ENCODE measurements at places on chromosomes 1 and 21.

- DNase-seq, result no peak
Measured at GRCh38 chr1:3598522-3599285, 12.6 kb downstream of the MEGF6 start.

- DNase-seq, result no peak
Measured at GRCh38 chr1:171226747-171227370, 21.4 kb upstream of the FMO1 start.

GRCh38 chr1:166875734-166876539 is at the start of gene TADA1:
TADA1 (minus strand) TSS chr1:166876264; CDS start chr1:166876233, 31 bp downstream.
- DNase-seq, result peak; percentile 96

DNA sequence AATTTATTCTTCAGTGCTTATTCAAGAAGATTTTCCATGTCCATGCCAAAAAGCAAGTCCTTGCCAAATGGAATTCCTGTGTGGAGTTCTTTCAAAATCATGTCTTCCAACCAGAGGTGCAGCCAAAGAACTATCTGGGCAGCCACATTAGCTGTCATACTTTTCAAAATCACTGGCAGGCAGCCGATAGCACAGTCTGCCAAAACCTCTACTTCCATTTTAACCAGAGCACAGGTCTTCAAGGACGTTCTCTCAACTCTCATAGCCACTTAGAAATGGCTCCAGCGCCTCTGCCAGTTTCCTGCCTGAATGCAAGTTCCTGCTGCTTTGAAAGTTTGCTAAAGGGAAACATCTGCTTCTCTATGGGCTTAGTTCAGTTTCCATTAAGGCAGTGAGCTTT is 975.7 kb upstream of the ADGRL4 start:
- no peak for DNase-seq

GRCh38 chr1:180550241-180550640 is 8.5 kb upstream of the OVAAL start:
- no peak for DNase-seq

DNA sequence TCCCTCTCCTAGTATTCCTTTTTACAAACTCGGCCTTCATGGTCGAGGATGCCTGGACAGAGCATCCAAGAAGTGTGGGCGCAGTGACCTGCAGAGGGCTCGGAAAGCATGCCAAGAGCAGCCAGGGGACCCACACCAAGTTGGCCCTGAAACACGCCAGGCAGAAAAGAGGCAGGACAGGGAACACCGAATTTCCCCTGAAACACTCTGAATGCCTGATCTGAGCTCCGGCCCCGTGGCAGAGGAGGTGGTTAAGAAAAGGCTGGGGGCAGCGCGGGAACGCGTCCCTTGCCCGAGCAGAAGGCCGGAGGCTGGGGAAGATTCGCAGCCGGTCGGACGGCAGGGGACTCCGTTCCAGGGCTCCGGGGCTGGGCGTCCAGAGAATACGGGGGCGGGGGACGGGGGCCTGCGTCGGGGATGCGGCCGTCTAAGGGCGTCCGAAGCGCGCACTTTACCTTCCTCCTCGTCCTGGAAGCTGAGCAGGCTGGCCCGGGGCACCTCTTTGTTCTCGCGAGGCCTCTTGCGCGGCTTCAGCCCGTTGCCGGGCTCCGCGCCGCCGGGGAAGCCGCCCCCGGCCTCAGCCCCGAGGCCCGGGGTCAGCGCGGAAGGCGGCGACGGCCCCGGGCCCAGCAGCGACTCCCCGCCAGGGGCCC is 558 bp downstream of the PAXBP1 start:
- no peak for DNase-seq

GRCh38 chr1:70542856-70543255 is 131.8 kb downstream of the CTH start:
- no peak for DNase-seq

- DNase-seq, result no peak
Measured at GRCh38 chr1:119588621-119589020, 59.4 kb downstream of the ZNF697 start.

- DNase-seq, result no peak
Measured at GRCh38 chr1:11725616-11726015, 10.3 kb upstream of the AGTRAP start.

DNA sequence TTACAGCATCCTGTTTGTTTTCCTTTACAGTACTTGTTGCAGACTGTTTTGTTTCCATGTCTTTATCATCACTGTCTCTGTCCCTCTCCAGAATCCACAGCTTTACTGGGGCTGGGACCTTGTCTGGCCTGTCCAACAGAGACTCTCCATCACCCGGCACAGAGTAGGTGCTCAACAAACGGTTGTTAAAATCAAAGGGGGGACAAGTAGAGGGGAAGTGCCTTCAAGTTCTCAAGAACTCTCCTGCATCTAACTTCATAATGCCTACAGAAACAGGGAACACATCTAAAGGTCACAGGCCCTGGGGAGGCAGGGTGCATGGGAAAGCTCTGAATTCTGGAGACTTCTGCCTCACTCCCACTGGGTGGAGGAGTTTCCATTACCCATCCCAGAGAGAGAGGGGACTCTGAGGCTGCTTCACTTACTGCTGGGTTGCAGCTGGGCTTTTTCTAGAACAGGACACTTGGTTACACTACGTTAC is 2.3 kb upstream of the ECE1 start:
- no peak for DNase-seq

DNA sequence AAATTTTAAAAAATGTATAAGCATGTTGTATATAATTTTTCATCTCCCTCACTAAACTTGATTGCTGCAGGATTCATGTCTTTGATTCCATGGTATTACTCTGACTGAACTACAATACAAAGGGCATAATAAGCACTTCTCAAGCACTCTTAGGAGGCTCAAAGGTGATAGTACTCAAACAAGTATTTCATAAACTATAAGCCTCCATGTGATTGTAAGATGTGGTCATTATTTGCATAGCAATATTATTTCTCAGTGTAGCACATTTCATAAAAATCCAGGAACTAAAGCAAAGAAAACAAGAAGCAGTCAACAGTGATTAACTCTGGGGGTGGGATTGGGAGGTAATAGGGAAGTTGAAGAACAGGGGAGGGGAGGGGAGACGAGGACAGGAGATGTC is 106.2 kb upstream of the DPT start:
- DNase-seq, result no peak

- no peak for DNase-seq
Measured at GRCh38 chr1:56357927-56358690, 221.3 kb downstream of the PLPP3 start.

DNA sequence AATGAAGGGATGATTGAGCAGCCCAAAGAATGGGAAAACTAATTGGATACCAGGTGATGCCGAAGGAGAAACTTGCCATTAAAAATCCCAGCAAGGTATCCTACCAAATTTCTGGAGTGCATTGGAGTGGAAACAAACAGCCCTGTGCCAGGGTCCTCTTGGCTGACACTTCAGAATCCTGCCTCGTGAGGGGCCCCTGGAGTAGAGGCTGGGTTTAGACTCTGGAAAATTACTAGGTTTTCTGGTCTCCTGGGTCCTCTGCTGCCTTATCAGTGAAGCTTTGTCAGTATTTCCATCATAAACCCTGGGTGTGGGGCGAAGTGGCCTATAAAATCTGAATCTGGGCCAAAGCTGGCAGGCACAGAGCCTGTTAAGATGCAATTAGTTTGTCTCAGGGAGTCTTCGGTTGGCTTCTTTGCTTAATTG is 289.2 kb upstream of the USP24 start:
- no peak for DNase-seq

- DNase-seq, result no peak
Measured at GRCh38 chr1:179599623-179600249, 8.1 kb downstream of the TDRD5 start.

GRCh38 chr1:207072233-207072632 is 16.4 kb upstream of the C4BPB start:
- no peak for DNase-seq

DNA sequence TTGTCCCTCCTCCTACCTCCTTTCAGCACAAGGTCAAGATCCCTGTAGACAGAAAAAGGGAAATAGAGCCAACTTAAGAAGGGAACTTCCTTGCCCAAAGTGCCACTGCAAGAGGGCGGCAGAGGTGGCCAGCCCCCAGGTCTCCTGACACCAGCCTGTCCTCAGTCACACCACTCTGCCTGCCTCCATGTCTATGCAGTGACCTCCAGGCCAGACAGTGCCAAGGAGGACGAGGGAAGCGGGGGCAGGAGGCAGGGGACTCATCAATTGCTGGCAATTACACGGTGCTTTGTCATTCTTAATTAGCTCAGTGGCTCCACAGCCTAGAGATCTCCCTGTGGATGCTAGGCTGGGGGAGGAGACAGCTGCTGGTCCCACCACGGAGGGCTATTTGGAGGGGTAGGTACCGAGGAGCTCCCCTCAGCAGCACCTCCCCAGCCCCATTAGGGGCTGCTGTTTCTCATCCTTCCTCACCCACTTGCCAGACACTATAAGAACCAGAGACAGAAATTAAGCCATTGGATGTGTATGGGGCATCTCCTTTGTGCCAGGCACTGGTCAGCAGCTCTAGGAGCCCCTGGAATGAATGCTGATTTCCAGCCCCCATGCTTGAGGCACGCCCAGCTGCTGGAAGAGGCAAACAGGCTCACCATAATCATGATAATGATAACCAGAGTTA is 6.1 kb upstream of the LDLRAP1 start:
- no peak for DNase-seq

DNA sequence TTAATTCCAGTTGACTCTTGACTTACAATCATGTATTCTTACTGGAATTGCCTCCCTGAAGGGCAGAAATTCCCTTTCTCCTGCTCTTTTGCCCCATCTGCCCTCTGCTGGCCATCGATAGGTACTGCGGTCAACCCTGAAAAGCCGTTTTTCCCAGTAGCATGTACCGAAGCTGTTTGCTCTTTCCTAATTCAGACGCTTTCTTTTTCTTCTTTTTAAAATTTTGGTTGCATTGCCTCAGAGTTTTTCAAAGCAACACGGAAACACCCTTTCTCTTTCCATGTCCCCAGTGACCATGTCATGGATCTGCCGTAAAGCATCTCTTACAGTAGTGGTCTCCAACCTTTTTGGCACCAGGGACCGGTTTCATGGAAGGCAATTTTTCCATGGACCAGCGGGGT is 164.2 kb upstream of the C1orf21 start:
- peak; percentile 20 for DNase-seq

DNA sequence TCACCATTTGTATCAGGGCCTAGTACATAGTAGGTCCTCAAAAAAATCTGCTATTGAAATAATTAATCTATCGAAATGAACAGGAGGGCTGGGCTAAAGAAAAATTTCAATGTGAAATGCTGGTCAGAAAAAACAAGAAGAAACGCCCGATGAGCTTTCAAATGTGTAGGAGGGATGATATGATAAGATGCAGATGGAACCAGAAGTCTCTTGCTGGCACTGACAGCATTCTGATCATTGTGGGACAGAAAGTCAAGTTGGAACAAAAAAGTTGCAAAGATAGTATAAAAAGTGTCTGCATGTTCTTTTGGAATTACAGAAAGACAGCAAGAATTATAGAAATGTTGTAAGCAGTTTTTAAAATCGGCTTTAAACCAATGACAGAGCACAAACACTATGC is 11.1 kb downstream of the G0S2 start:
- no peak for DNase-seq

- no peak for DNase-seq
Measured at GRCh38 chr1:217647791-217648190, 16.6 kb downstream of the SPATA17 start.

- no peak for DNase-seq
Measured at GRCh38 chr21:45887788-45888187, 93.8 kb upstream of the COL6A1 start.

- no peak for DNase-seq
Measured at GRCh38 chr1:154971341-154971998, 923 bp upstream of the SHC1 start.

- no peak for DNase-seq
Measured at GRCh38 chr1:30111431-30111830, 612.0 kb downstream of the MATN1 start.

- DNase-seq, result no peak
Measured at GRCh38 chr1:156951371-156951770, 30.9 kb downstream of the LRRC71 start.

GRCh38 chr1:244341455-244342450 is 110.0 kb downstream of the ADSS2 start:
- no peak for DNase-seq

GRCh38 chr21:37432710-37433455 is 66.3 kb downstream of the DYRK1A start:
- DNase-seq, result no peak

GRCh38 chr1:161230762-161231161 is 4.9 kb downstream of the TOMM40L start:
- DNase-seq, result no peak
